H54 (cell line): ENCODE measurements at places on chromosomes 2 and 18.

DNA sequence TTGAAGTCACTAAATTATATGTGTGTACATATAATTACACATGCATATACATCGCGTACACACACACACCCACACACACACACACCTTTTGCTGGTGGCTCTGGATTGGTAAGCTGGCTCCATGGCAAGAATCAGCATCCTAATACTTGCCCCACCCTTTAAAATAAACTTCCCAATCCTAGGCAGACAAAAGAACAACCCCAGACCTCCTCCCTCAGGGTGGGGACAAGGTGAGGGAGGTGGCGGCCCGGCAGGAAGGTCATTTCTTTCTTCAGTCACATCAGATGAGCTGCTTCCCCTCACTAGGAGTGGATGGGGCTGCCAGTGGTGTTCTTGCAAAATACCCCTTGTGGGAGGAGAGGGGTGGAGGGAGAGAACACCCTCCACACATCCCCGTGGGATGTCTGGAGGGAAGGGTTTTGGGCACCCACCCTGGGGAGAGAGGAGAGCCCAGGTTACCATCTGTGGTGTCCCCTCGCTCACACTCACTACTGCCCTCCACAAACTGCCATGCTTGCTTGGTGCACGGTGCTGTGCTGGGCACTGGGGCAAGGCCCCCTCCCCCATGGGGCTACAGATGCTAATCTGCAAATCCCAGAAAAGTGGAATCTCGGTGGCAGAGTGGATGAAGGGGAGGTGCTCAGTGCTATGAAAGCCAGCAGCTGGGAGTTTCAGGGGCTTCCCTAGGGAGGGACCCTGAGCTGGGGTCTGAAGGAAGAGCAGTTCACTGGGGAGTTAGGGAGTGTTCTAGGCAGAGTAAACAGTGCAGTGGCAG is 64.0 kb downstream of the ODC1 start:
- no peak for DNase-seq

DNA sequence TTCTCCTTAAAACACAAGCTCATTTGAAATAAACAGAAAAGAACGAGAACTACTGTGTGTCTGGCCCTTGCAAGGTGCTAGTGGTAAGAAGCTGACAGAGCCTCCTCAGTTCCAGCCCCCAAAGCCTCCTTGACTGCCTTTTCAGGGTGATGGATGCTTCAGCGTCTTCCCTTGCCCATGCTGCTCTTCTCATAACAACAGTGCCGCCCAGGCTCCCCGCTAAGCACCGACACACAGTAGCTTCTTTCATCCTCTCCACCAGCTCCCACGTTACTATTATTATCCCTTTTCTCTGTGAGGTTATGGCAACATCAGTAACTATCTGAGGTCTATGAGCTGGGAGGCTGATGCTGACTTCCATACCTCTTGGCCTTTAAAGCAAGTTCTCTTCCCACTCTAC is 418.6 kb downstream of the TSN start:
- no peak for DNase-seq

GRCh38 chr2:7196883-7197282 is 279.7 kb downstream of the RNF144A start:
- no peak for DNase-seq

- no peak for DNase-seq
Observed at GRCh38 chr2:19554520-19554919, 196.1 kb upstream of the OSR1 start.

GRCh38 chr2:192546565-192546964 is 351.8 kb upstream of the TMEFF2 start:
- no peak for DNase-seq

DNA sequence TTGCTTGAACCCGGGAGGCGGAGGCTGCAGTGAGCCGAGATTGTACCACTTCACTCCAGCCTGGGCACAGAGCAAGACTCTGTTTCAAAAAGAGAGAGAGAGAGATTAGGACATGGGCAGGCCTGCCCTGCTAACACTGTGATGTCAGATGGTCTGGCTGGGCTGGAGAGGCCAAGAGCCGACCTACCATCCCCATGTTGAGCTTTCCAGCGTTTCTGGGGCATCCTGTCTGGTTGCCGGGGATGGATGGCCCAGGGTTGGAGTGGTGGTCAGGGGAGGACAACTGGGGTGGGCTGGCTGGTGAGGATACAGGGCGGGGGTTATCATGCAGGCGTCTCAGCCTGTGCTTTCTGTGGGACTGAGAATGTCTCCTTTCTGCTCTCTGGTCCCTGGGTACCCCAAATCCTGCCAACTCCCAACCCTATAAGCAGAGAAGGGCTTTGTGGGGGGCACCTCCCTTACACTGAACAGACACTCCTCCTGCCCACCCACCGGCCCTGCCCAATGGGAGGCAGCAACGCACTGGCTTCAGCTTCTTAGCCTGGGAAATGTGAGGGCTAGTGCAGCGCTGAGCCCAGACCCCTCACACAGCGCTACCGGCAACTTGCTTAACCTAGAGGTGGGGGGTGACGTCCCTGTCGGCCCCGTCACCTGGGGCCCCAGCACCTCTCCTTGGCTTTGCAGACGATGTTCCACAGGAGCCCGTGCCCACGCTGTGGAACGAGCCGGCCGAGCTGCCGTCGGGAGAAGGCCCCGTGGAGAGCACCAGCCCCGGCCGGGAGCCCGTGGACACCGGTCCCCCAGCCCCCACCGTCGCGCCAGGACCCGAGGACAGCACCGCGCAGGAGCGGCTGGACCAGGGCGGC is 5.4 kb downstream of the SNORC start:
- DNase-seq = no peak

GRCh38 chr2:229775614-229776313 is 61.4 kb upstream of the DNER start:
- DNase-seq = no peak

DNA sequence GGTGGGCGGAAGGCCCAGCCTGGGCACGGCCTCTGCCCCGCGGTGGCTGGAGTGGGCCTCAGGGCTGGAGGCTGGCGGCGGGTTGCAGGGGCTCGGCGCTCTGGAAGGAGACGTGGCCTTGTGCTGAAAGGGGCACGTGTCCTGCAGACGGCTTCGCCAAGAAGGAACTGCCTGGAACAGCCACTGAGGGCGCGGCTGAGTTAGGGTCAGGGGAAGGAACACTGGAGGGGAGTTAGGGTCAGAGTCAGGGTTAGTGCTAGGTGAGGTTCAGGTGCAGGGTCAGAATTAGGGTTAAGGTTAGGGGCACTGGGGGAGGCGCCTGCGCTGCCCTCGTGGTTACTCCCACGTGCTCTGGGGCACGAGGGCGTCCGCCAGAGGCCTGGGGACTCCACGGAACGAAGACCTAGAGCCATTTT is 933 bp upstream of the ADNP2 start:
- no peak for DNase-seq
